ENCODE measurements at places on chromosomes 6 and 20. TPM values are rescaled to one million over a fixed set of nuclear protein-coding genes. Genes with fewer than 3 reads are reported as not detected.

TREML2 gene
- not detected for total RNA-seq

DEK gene
- total RNA-seq = 591 TPM

ZNF334 gene
- 14.0 TPM for total RNA-seq

BPI gene
- 1.4 TPM for total RNA-seq

HSPA12B gene
- total RNA-seq = 0.18 TPM

TBX18 gene
- 27.1 TPM for total RNA-seq

ARHGAP40 gene
- not detected for total RNA-seq

GNAS-AS1 gene
- total RNA-seq = 0.81 TPM

TMEM14C gene
- 46.4 TPM for total RNA-seq

STMND1 gene
- total RNA-seq = not detected

ATP6V1G2 gene
- total RNA-seq = 3.8 TPM

MDFI gene
- not detected for total RNA-seq

C20orf141 gene
- not detected for total RNA-seq

LY6G6F gene
- not detected for total RNA-seq

FAM83B gene
- 0.09 TPM for total RNA-seq

EDN3 gene
- total RNA-seq = not detected

GPSM3 gene
- 0.90 TPM for total RNA-seq

LAMA2 gene
- 103 TPM for total RNA-seq

CFAP61 gene
- 0.18 TPM for total RNA-seq

ZDHHC14 gene
- 0.82 TPM for total RNA-seq

BTN1A1 gene
- not detected for total RNA-seq

VGLL2 gene
- total RNA-seq = not detected

MUC22 gene
- total RNA-seq = not detected

PI3 gene
- not detected for total RNA-seq

HAO1 gene
- total RNA-seq = not detected

LIN28B gene
- not detected for total RNA-seq

RNF39 gene
- total RNA-seq = not detected

SLC13A3 gene
- 4.2 TPM for total RNA-seq

GATA5 gene
- total RNA-seq = not detected

TGM3 gene
- total RNA-seq = 0.08 TPM

THBD gene
- total RNA-seq = 6.7 TPM

TPD52L1 gene
- total RNA-seq = 21.7 TPM

CST1 gene
- total RNA-seq = not detected

HLA-DQA1 gene
- not detected for total RNA-seq

LY6G6C gene
- total RNA-seq = not detected

RTEL1 gene
- 17.3 TPM for total RNA-seq

COL21A1 gene
- 29.5 TPM for total RNA-seq

NECAB3 gene
- 17.6 TPM for total RNA-seq

ULBP1 gene
- total RNA-seq = 1.7 TPM

EBF4 gene
- 0.09 TPM for total RNA-seq

CALHM4 gene
- not detected for total RNA-seq

CFB gene
- total RNA-seq = 32.9 TPM

CCR6 gene
- not detected for total RNA-seq

MICB gene
- total RNA-seq = 3.4 TPM

JPH2 gene
- total RNA-seq = under 0.01 TPM

TNXB gene
- 315 TPM for total RNA-seq

DLL1 gene
- 4.9 TPM for total RNA-seq
